ENCODE measurements at places on chromosomes 6 and 20.

- no peak for DNase-seq
Observed at GRCh38 chr6:110650755-110651154, 164.5 kb downstream of the CDK19 start.

DNA sequence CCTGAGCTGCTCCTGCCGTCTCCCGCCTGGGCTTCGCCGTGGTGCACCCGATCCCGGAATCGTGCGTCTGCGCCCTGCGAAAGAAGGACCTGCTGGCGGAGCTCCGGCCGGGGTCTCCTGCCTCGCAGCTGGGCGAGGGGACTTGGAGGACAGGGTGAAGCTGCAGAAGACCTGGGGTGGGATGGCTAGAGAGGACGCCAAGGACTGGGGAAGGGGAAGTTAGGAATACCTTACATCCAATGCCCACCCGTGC lies 150.2 kb downstream of the PRL start:
- no peak for DNase-seq

GRCh38 chr6:6840831-6841291 lies 252.3 kb downstream of the LY86 start:
- no peak for DNase-seq

DNA sequence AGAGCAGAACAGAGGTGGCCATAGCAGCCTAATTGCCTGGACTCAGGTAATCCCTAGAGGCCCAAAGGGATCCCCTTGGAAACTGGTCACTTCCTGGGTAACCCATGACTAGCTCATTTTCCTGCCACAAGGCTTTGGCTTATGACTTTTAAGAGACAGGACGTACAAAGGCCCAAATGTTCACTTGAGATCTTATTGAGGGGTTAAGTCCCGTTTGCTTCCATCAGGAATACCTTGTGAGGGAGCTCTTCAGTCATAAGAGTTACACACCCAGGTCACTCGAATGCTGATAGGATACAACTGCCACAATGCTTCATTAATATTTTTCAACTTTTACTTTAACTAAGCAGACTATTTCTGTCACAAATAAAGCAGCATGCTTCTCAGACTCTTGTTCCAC lies 51.7 kb downstream of the TMEM170B start:
- no peak for DNase-seq

- no peak for DNase-seq
Observed at GRCh38 chr6:105330913-105331312, 72.0 kb downstream of the PREP start.

GRCh38 chr6:5610640-5611039 lies 349.3 kb downstream of the FARS2 start:
- DNase-seq = no peak

DNA sequence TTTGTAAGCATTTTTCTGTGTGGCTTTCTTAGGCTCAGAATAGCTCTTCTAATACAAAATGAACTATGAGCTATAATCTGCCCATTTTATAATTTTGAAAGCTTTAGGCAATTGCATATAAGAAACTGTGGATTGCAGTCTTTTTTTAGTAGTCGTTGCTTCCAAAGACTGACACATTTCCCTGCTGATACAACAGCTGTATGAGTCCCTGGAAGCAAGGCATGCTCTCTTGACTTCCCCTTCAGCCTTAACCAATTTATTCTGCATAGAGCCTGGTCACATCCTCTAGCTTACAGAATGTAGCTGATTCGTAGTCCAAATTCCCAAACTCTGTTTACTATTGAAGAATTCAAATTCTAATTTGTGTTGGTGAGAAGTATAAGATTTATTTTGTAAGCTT lies 155.3 kb upstream of the EYA4 start:
- DNase-seq = no peak

GRCh38 chr20:59667981-59668515 lies 63.7 kb downstream of the PHACTR3 start:
- DNase-seq = no peak

DNA sequence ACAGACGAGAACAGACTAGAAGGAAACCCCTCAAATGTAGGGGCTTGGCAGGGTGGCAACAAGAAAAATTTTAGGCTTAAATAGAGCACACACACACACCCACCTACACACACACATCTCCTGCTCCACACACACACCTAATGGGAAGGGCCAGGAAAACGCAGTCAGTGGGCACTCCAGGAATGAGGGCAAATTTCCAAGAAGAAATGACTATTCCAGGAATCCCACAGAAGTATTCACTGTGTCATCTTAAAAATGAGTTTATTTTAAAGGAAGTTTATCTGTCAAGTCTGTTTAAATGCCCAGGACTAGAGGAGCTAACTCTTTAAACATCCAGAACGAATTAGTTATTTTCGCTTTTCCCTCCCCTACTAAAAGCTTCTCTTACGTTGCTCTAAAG lies 13.0 kb downstream of the ALDH8A1 start:
- peak; percentile 79 for DNase-seq

GRCh38 chr6:144657691-144658090 lies 372.6 kb downstream of the UTRN start:
- DNase-seq = no peak

DNA sequence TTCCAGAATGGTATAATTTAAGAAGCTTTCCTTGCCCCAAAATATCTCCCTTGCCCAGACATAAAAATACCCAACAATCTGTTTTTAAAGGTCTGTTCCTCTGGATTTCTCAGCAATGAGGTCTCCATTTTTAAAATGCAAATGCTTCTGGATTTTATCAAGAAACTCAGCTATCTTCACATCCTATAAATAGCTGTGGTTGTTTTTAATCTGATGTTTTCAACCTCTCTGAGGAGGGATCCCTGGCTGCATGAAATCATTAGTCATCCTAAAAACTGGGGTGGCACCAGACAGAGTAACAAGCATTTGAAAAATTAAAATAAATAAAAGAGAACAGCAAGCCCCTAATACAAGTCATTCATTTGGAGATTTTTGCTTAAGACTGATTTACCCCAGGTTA lies 168.5 kb upstream of the ID4 start:
- DNase-seq = no peak

DNA sequence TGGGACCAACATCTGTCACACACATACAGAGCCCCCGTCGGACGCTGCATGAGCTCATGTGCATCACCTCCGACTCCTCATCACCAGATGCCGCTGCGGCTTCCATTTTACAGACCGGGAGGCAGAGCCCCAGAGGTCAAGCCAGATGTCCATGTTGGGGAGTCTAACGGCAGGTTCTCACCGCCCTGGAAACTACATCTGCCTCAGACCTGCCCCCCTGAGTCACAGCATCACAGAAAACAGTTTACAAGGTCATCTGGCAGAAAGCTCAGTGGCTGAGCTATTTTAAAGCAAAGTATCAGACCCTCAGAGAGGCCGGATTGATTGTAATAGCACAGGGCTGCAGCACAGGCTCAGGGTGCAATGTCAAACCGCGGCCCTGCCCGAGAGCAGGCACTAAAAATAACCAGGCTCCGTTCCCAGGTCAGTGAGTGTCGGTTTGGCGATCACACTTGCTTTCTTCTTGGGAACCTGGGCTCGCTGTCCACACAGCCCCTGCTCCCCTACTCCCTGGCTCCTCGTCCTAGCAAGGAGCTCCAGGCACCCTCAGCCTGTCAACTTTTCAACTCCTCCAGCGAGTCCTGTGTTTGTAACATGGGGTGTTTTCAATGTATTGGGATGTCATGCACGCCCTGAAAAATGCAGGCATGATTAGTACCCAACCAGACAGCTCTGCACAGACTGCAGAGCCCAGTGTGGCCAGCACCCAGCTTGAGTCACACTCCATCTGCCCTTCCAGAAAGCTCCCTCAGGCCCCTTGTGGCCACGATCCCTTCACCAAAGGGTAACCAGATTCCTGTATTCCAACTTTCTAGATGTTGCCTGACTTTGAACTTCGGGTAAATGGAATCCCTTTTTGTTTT lies 264.5 kb downstream of the CDH4 start:
- no peak for DNase-seq

GRCh38 chr20:57412347-57413029 lies 21.3 kb downstream of the RBM38 start:
- no peak for DNase-seq

DNA sequence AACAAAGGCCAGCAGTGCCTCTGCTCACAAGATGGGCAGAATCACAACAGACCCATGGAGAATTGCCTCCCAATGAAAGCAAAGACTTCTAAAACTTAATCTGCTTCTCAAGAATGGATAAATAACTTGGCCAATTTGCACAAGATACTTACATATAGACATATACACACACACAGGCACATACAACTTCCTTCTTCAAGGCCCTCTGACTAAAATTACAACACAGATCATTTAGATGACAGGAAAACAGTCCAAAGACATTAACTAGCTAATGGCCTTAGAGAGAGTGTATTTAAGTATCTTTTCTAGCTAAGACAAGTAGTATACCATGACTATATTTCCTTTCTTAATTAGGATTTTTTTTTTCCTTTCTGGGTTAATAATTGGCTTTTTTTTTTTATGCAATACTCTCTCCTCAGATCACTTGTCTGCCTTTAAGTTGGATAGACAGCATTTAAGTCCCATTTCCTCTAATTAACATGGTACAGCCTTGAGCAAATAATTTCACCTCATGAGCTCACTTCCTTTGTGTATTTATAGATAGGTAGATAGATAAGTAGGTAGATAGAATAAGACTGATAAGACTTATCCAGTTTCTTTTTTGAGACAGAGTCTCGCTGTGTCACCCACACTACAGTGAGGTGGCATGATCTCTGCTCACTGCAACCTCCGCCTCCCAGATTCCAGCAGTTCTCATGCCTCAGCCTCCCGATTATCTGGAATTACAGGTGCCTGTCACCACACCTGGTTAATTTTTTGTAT lies 70.0 kb downstream of the NRSN1 start:
- no peak for DNase-seq

DNA sequence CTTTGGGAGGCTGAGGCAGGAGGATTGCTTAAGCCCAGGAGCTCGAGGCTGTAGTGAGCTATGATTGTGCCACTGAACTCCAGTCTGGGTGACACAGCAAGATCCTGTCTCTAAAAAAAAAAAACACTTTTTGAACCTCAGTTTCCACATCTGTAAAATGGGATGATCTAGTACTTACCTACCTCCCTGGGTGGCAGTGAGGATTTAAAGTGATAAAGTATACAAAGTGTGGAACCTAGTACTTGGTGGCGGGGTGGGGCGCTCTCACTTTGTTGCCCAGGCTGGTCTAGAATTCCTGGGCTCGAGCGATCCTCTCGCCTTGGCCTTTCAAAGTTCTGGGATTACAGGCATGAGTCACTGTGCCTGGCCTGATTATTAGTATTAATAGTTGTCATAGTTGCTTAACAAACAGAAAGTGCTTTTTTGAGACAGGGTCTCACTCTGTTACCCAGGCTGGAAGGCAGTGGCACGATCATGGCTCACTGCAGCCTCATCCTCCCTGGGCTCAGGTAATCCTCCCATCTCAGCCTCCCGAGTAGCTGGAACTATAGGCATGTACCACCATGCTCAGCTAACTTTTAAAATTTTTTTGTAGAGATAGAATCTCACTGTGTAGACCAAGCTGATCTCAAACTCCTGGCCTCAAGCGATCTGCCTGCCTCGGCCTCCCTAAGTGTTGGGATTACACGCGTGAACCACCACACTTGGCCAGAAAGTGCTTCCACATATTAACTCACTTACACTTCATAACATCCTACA lies 7.0 kb upstream of the PLTP start:
- no peak for DNase-seq

- DNase-seq = peak; percentile 58
Observed at GRCh38 chr6:81981812-81982211, 229.3 kb upstream of the TENT5A start.

- no peak for DNase-seq
Observed at GRCh38 chr6:35034411-35035191, 106.5 kb downstream of the TCP11 start.

GRCh38 chr6:156502969-156503504 lies 274.1 kb upstream of the ARID1B start:
- no peak for DNase-seq

DNA sequence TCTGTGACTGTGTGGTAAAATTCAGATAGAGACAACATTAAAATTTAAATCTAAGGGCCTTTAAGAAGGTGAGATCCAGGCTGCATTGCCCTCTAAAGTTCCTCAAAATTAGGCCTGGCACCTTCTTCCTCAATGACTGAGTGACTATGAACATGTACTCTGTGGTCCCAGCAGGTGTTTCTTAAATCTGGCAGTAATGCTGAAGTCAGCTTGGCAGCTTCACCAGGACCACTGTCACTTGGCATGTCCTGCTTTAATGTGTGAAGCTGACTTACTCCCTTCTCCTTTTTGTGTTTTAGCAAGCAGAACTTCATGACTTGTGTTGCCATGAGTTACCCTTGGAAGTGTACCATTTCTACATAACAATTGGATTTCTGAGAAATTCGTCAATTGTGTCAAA lies 141.7 kb downstream of the NKAIN2 start:
- no peak for DNase-seq

DNA sequence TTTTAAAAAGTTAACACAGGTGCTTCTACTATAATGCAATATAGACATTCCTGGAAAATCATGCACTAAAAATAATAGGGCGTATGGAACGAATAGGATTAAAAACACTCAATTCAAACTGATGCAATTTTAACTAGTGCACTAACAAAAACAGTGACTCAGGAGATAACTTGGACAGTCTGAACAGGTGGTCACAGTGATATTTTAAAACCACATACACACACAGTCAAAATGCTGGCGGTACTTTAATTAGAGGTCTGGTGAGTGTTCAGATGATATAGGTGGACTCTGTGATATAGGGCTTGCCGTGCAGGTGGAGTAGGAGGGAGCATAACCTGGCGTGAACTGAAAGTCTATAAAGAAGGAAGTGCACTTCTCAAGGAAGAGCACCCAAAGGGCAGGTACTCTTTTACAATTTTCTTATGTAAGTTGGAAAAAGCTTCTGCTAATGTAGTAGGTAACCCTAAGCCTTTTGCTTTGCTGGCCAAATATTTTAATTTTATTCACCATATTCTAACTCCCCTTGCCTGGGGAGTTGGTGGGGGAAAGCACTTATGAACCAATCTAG lies 41.9 kb upstream of the PLN start:
- no peak for DNase-seq

GRCh38 chr6:151891524-151891923 lies 84.0 kb downstream of the ESR1 start:
- no peak for DNase-seq

GRCh38 chr6:38730140-38730862 lies 15.2 kb downstream of the DNAH8 start:
- DNase-seq = no peak

DNA sequence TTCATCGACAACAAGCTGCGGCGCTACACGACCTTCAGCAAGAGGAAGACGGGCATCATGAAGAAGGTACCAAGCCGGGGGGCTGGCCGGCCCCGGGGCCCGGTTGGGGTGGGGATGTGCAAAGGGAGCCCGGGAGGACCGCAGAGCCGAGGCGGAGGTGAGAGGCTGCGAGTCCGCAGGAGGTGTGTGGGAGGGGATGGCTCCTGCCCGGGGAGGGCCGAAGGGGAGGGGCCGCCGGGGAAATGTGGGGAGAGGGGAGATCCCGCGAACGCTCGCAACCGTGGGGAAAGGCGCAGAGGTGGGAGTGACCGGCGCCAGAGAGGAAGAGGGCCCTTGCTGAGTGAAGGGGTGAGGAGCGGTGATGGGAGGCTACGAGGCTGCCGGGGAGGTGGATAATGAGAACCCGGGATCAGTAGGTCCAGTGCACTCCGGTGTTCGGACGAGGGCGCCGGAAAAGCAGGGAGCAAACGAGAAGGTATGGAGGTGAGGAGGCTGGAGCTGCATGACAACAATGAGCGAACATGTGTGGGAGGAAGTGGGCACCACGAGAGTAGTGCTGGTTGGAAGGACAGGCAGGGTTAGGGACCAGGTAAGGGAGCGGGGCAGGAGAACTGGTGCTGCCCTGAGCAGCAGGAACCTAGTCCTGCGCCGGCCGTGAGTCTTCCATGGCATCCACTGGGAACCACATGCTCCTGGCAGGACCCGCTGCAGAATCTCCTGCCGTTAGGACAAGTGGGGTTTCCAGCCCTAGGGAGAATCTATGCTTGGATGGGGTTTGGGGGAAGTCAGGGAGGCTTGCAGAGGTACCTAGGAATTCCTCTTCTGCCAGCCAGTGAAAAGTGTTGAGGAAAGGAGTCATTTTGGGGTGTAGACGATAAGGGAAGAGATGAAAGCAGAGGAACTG lies 1.3 kb downstream of the SRF start:
- peak; percentile 27 for DNase-seq

Data from RCC 7860 (cell line).